K562 (cell line): ENCODE measurements at places on chromosomes 1 and 21. TPM values are rescaled to one million over a fixed set of nuclear protein-coding genes. Genes with fewer than 3 reads are reported as not detected.
A peak's percentile ranks its signal among the peaks of the same experiment; 100 is the strongest.

GRCh38 chr21:44765231-44766013 is 36.2 kb downstream of the UBE2G2 start:
- DNase-seq = peak; percentile 76

DNA sequence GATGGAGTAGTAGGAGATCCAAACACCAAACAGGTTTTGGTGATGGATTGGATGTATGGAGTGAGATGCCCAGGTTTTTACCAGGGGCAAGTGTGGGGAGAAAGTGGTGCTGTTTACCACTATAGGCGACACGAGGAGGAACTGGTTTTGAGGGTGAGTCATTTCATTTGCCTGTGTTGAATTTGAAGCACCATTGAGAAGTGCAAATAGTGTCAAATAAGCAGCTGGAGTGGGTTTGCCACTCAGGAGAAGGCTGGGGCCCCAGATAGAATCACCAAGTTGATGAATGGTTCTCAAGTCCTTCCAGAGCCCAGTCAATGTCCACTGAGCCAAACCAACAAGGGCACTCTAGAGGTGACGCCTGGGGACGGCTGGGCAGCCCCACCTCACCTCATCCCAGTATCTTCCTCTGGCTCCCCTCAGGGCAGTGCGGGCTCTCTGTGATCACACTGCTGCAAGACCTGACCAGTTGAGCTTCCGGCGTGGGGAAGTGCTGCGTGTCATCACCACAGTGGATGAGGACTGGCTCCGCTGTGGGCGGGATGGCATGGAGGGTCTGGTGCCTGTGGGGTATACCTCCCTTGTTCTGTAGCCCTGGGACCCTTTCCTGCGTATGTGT is 9.4 kb downstream of the RUSC1 start:
- no peak for DNase-seq

The NAV1 gene
- 4.2 and 5.6 TPM in 2 replicates for polyA plus RNA-seq

DNA sequence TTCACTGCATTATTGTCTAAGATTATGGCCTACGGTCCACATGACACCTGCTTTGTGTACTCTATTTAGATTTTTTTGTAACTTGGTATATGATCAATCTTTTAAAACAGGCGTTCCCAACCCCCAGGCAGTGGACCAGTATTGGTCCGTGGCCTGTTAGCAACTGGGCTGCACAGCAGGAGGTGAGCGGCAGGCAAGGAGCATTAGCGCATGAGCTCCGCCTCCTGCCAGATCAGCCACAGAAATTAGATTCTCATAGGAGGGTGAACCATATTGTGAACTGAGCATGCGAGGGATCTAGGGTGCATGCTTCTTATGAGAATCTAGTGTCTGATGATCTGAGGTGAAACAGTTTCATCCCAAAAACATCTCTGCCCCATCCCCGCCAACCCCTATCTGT is 228.4 kb upstream of the NR5A2 start:
- no peak for DNase-seq

DNA sequence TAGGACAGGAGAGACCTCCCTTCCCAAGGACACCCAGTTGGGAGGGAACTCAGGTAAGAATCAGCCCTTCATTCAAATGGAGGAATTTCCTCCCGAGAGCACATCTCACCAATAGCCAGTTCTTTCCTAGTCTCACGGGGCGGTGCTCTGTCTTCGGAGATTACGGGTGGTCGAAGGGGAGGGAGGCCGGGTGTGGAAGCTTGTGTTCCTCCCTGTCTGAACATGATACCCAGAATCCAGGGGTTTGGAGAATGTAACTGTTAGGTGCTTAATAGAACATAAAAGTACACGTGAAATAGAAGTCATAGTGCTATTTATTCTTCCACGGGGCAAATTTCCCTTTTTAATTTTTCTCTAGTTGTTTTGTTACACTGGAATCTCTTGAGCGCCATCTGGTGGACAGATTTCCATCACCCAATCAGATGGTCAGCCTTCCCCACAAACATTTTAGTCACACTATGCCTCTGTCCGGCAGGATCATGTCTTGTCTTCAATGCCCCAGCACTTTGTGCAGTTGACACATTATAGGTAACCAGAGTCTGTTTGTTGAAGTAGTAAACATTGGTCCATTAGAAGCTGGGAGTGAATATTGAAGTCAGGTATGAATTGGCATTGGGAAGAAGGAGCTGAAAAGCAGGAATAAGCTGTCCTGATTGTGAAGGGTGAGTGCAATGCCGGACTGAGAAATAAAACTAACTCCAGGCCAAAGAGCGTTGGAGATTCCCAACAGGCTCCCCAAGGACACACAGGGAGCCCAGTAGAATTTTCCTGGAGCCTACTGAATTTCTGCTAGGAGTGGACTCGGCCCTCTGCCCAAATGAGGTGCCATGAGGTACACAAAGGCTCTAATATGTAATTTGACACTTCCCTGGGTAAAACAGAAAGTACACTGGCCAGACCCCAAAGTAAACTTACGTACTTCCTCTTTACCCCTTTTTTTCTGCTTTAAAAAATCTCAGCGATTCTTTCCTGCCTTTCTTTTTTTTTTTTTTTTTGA is 27.6 kb upstream of the ZNF697 start:
- DNase-seq = peak; percentile 85

DNA sequence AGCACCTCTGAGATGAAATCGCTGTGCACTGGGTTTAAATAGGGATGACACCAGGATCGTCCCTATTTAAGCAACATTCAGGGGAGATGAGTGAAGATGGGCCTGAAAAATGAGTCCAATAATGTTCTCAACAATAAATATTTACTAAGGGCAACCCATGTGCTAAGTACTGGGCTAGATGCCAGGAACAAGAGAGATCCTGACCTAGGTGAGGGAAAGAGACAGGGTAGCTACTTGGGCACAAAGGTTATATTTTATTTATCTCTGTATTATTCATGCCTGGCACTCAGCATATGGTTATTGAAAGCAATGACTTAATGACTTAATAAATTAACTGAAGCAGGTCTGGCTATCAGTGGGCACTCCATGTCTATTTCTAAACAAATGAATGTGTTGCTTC is 27.4 kb upstream of the AVPR1B start:
- DNase-seq = no peak

The CCDC190 gene
- not detected in 2 replicates for polyA plus RNA-seq

The ATP1A4 gene
- not detected in 2 replicates for polyA plus RNA-seq
